ENCODE measurements at places on chromosomes 2 and 18.

- DNase-seq, result no peak
Measured at GRCh38 chr18:78183815-78184214, 795.8 kb upstream of the SALL3 start.

DNA sequence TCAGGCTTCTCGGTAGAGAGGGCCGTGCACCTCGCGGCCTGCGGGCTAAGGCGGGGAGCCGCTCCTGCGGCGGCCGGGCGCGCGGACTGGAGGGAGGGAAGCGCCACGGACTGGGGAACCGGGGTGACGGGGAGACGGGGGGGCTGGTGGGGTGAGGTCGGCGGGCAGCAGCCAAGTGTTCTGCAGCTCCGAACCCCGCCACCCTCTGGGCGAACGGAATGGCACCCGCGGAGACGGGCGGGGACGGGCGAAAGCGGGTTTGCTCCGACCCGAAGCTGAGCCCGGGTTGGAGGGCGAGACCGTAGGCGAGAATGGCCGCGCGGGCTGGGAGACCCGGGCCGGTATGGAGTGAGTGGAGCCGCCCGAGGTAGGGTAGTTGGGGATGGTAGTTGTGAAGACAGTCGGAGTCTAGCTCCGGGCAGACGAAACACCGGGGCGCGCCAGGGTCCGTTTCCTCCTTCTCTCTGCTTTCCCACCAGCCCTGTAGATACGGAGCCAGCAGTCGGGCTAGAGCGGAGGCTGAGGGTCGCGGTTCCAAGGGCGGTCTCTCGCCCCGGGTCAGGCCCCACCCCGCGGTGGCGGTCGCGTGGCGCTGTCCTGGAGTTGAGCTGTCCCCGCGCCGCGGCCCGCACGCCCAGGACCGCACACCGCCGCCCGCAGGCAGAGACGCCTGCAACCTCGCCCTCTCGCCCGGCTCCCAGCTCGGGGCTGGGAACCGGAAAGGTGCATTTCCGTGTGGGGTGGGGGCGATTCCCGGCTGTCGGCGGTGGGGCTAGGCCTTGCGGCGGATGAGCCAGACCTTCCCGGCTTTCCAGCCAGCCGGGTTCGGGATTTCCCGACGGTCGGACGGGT lies 160.3 kb upstream of the SIX2 start:
- peak; percentile 4 for DNase-seq

DNA sequence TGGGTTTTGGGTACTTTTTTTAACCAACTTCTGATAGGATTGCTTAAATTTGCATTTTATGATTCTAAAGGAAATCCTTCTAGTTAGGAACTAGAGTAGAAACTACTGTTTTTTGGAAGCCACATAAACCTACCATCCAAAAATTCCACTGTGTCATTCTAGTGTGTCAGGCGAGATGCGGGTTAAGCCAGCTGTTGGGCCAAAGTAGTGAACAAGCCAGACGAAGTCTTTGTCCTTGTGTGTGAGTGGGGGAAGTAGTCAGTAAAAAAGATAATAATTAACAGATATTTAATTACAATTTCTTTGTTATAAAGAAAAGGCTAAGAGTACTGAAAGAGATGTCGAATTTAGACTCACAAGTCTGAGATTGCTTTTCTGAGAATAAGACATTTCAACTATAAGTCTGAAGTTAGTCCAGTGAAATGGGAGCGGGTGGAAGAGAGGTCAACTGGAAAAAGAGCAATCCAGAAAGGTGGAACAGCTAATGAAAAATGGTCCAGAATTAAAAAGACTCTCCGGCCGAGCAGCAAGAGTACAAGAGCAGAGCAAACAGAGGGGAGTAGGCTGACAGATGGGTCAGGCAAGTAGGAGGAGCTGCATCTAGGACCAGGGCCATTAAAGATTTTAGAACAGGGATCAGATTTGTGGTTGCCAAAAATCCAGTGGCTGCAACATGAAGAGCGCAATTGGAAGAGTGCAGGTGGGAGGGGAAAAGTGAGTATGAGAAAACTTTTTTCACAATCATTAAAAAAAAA lies 1.5 kb downstream of the EPB41L5 start:
- no peak for DNase-seq

GRCh38 chr2:181036848-181037603 lies 56.6 kb downstream of the UBE2E3 start:
- DNase-seq, result no peak

DNA sequence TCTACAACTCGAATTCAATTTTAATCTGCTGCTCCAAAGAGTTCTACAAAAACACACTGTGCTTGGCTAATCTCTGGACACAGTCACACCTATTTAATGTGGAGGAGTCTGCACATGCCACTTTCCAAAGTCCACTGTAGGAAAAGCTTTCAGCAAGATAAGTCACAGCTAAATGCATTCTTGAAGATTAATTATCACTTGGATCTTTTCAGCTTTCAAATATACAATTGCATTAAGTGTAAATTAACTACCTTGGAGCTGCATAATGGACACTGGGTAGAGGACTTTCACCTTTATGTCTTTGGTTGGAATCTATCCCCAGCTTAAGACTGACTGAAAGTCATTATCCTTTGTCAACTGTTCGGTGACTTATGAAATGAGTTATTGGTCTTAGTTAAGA lies 565.1 kb downstream of the PIK3C3 start:
- DNase-seq, result no peak

DNA sequence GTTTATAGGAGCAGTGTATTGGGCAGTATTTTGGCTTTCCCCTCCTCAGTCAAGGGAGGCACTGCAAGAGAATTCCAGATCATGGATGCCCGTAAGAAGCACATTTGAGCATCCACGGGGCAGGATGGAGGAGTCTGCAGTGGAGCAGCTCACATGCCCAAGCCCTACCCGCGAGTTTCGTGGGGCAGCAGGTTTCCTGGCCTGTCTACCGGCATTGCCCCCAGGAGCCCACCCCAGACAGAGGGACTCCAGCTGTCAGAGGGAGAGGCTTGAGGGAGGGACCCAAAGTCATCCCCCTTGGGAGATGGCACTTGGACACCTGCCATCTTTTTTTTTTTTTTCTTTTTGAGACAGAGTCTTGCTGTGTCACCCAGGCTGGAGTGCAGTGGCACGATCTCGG lies 31.3 kb downstream of the TMEM177 start:
- no peak for DNase-seq

- DNase-seq, result no peak
Measured at GRCh38 chr2:230872968-230873660, 8.4 kb downstream of the ITM2C start.

- DNase-seq, result no peak
Measured at GRCh38 chr2:143754742-143755141, 625.5 kb downstream of the ARHGAP15 start.

DNA sequence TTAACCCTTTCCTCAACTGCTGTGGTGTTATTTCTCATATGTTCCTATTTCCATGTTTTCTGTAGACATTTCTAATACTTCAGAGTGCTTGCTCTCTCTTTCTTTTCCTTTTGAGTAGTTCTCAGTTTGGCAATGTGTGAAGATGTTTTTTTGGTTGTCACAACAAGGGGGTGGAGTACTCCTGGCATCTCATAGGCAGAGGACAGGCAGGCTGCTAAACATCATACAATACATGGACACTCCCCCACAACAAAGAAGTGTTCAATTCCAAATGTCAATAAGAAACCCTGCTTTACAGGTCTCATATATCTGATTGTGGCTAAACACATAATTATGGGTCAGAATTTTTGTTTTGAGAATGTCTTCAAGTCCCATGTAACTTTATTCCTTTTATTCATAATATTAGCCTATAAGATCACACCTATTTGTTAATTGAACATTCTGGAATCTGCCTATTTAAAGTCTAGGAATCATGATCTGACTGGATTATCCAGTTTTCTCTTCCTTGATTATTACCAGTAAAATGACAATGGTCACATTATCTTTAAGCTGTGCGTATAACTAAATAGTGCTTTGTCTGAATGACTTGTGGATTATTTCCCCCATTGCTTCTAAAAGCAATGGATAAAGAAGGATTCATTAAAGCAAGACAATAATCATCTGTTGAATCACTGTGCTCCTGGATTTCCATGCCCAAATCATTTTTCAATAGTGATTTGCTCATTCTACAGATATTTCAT lies 46.8 kb upstream of the ITPRID2 start:
- DNase-seq, result no peak

DNA sequence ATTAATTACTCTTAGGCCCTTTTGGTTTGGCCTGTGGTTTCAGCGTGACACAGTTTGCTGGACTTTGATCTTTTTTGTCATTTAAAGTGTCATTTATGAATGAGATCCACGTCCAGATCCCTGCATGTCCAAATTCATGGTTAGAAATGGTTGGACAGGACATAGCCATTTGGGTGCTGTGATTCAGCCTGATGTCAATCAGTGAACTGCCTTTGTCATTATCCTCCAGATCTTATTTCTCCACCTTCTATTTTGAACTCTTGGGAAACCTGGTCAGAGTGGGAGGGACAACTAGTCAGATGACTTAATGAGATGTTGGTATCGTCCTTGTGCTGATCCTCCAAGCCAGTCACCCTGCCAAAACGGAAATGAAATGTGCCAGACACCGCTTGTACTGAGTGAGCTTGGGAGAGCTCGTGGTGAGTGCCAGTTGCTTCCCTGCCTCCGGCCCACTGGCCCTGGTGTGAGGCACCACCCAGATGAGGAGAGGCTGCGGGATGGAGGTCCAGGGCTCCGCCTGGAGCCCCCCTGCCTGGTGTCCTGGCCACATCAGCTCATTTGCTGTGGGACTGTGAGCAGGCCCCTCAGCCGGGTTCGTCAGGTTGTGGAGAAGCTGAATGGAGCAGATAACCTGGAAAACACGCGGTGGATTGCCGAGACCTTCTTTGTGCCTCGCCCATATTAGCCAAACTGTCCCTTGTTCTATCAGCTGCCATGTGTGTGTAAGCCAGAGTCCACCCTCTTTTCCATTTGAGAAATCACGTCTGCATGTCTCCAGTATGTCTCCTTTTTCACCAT lies 70.1 kb downstream of the DGKD start:
- DNase-seq, result peak; percentile 3

DNA sequence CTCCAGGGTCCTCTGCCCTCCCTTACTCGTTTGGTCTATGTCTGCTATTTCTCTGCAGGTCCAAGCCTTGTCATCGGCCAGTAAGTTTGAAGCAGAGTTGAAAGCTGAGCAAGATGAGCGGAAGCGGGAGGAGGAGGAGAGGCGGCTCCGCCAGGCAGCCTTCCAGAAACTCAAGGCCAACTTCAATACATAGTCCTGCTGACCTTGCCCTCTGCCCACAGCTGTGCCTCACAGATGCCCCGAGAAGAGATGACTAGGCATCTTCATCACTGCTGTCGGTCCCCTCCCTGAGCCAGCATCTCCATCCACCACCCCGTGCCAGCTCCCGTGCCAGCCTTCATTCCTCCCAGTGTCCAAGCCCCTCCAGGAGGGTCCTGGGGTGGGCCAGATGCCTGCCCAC lies 15.6 kb upstream of the GIGYF2 start:
- DNase-seq, result no peak

DNA sequence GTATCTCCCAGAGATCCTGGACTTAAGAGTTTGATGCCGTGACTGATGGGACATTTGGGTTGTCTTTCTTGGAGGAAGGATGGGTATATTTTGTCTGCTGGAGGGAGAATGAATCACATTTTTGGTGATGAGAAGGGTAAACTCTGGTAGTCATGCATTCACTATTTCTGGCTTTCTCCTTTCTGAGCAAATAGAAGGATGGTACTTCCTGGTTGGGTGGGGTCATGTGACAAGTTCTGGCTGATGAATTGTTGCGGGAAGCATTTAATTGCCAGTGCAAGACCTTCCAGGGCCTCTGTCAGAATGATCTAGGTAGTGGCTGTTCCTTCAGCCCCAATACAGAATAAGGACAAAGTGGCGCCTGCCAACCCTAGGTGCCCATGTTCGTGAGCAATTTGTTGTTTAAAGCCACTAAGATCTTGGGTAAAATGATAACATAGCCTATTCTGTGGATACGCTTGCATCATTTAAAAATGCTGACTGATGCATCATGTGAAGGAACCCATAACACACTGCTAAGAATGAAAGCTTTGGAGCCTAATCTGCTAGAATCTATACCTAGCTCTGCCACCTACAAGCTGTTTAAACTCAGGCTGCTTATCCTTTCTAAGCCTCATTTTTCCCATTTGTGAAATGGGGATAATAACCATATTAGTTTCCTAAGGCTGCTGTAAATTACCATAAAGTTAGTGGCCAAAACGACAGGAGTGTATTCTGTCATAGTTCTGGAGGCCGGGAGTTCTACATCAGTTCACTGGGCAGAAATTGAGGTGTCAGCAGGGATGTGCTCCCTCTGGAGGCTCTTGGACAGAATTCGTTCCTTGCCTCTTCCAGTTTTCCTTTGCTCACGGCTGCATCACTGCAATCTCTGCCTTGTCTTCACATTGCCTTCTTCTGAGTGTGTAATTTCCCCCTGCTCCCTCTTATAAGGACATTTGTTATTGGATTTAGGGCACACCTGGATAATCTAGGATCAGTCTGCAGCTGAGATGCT lies 281.3 kb downstream of the AGPS start:
- no peak for DNase-seq

GRCh38 chr2:164771897-164772296 lies 69.7 kb downstream of the COBLL1 start:
- no peak for DNase-seq

DNA sequence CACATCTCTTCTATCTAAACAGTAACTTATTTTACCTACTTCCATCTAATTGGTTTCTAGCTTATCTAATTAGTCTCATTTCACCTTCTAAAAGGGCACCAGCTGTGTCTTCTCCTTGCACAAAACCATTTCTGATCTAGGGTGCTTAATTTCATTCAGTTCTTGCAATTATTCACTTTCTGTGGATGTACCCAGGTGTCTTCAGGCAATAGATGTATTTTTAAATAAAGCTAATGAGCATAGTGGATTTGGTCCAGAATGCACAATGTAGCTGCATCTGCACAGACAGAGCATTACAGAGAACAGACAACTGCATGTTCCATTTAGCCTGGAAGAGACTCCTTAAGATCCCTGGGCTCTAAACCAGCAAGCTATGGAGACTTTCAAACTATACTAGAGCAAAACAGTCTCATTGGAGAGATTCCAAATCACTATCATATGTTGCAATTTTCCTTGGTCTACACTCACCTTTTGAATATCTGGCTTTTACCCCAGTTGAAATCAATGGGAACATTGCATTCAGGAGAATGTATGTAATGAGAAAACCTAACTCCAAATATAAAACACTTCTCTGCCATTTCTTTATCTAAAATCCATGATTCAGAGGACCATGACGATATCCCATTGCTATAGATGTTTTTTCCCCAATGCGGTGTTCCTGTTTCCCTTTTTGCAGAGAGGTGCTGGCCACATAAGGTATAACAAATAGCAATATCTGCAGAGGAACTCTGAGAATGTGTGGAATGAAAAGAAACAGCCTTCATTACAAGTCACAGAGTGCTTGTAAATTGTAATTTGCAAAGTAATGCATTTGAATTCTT lies 3.5 kb upstream of the RFX8 start:
- no peak for DNase-seq

All from activated CD4-positive, alpha-beta T cell treated with anti-CD3 and anti-CD28 coated beads, Interleukin-2, amount 50 U/mL, for 48 hours (primary cell).